Activated T-helper 1 cell treated with anti-CD3 and anti-CD28 coated beads, Interleukin-12 subunit alpha, Interleukin-12 subunit beta, Interleukin-2, Interleukin-4 antibody, amounts not matched to agents 30 ng/mL and 10 ng/mL and 1 ng/mL, durations not matched to agents 14 hours and 24 hours and 36 hours (primary cell): ENCODE measurements at places on chromosomes 4 and X. TPM values are rescaled to one million over a fixed set of nuclear protein-coding genes. Genes with fewer than 3 reads are reported as not detected.

- no peak for DNase-seq
- H3K27me3 ChIP-seq, result peaks cover 5% of the 10 kb centered on the region
- no peaks in the 10 kb centered on the region for H3K36me3 ChIP-seq
- H3K27ac ChIP-seq, result no peak overlapping the region
Observed at GRCh38 chr4:7910952-7911578, 28.6 kb downstream of the AFAP1 start.

- no peak overlapping the region for H3K4me3 ChIP-seq
- H3K36me3 ChIP-seq, result no peaks in the 10 kb centered on the region
- H3K4me1 ChIP-seq, result no peaks in the 10 kb centered on the region
- peaks cover 21% of the 10 kb centered on the region for H3K27me3 ChIP-seq
- DNase-seq, result no peak
- H3K27ac ChIP-seq, result no peak overlapping the region
Observed at GRCh38 chrX:83510510-83511062, 2.5 kb downstream of the POU3F4 start.

DNA sequence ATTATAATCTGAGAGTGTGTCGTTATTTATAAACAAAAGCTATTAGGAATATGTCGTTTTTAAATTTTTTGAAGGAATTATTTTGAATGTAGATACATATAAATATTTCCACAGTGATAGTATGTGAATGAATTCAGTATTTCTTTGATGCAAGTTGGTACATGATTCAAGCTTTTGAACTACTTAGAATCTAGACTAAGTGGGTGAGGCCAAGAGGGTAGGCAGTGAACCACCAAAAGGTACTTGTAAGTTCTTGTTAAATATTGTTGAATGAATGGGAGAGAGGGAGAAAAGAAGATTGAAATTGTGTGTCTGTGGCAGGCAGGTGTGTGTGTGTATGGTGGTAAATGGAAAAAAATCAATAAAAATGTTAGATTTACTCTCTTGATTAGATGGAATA is 69.6 kb downstream of the ARFIP1 start:
- peaks cover 23% of the 10 kb centered on the region for H3K4me1 ChIP-seq
- peaks cover 20% of the 10 kb centered on the region for H3K36me3 ChIP-seq
- no peak overlapping the region for H3K27ac ChIP-seq
- H3K27me3 ChIP-seq, result no peaks in the 10 kb centered on the region

- no peak overlapping the region for H3K4me3 ChIP-seq
- no peak overlapping the region for H3K27ac ChIP-seq
- no peaks in the 10 kb centered on the region for H3K4me1 ChIP-seq
- DNase-seq, result no peak
- H3K36me3 ChIP-seq, result no peaks in the 10 kb centered on the region
Observed at GRCh38 chr4:125484912-125485311, 170.2 kb downstream of the FAT4 start.

DNA sequence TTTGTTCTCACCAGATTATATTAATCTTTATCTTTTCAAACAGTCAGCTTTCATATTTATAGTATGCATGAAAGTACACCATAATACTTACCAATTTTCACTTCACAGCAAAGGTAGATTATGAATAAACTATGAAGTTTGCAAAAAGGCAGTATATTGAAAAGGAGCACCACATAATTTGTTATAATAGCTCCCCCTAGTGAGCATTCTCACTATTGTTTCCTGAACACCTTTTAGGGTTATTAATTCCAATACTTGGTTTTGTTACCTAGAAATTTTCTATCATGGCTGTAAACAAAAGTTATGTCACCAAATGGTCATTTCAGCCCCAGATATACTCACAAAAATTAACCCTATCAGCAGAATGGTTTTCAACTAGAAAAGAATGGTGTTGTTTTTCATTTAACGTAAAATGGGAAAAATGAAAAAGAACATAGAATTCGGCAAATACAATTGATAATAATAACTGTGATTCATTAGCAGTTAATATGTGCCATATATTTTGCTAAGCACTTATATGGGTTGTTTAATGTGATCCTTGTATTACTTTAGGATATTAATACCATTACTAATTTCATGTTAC is 30.2 kb upstream of the NKX6-1 start:
- H3K4me1 ChIP-seq, result no peaks in the 10 kb centered on the region
- peaks cover 6% of the 10 kb centered on the region for H3K27me3 ChIP-seq
- H3K27ac ChIP-seq, result no peak overlapping the region
- DNase-seq, result no peak

ADAMTS3 gene
- total RNA-seq, result not detected in 2 replicates

MAGEB10 gene
- not detected in 2 replicates for total RNA-seq

DNA sequence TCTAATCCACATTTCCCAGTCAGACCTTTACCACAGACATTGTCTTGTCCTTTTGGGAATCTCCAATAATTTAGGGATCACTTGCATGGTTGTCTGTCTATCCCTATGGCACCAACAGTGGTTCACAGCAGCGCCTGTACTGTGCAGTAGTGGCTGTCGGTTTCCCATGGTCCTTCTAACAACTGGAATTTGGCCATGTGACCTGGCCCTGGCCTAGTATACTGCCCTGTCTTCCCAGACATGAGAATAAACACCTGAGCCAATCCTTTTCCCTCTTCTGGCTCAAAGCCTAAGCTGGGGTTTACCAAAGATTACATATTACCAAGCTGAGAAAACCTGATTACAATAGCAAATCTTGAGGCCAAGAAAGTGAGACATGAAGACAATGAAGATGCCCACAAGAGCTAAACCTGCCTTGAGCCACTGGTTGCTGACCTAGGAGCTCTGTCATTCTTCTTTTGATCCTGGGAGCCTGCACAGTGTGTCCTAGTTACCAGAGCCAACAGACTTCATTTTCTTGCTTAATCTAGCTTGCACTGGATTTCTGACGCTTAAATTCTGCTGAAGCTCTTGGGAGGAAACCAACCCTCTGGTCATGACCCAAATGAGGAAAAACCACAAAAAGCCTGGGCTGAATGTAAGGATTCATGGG is 92.1 kb downstream of the SCD5 start:
- no peak overlapping the region for H3K4me3 ChIP-seq
- H3K36me3 ChIP-seq, result no peaks in the 10 kb centered on the region
- DNase-seq, result no peak
- H3K27ac ChIP-seq, result no peak overlapping the region

GRCh38 chr4:5460106-5460801 is 248.1 kb downstream of the EVC2 start:
- no peak for DNase-seq
- no peak overlapping the region for H3K27ac ChIP-seq
- H3K27me3 ChIP-seq, result no peaks in the 10 kb centered on the region
- no peaks in the 10 kb centered on the region for H3K4me1 ChIP-seq
- H3K36me3 ChIP-seq, result no peaks in the 10 kb centered on the region

DNA sequence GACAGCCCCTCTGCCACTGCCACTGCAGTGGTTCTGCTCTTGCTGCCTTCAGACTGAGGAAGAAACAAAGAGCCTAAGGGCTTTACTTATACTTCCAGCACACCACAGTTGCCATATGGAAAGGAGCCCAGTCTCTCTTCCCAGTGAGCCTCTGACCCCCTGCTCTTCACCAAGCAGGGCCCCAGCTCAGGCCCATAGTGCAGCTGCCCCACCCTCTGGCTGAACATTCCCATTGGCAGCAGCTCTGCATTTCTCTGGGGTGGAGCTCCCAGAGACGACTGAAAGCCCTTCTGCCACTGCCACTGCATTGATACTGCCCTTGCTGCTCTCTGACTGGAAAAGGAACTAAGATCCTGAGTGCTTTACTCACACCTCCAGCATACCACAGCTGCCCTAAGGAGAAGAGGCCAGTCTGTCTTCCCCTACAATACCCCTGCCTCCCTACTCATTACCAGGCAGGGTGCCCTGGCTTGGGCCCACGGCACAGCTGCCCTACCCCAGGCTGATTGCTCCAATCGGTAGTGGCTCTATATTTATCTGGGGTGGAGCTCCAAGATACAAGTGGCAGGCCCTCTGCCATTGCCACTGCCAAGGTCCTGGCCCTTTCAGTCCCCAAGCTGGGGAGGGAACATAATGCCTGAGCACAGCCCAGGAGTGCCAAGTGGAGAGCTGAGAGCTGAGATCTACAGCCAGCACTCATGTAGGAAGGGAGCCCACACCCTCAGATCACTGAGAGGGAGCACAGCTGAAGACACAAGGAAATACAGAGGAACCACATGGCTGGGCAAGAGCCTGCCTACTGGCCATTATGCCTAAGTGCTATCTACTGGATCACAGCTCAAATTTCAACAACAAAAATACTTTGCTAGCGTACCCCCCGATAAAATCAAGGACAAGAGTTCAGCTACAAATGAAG is 36.0 kb downstream of the AWAT2 start:
- H3K4me3 ChIP-seq, result no peak overlapping the region
- no peaks in the 10 kb centered on the region for H3K36me3 ChIP-seq
- no peak for DNase-seq
- peaks cover 17% of the 10 kb centered on the region for H3K4me1 ChIP-seq
- no peak overlapping the region for H3K27ac ChIP-seq
- H3K27me3 ChIP-seq, result peaks cover 9% of the 10 kb centered on the region

GRCh38 chr4:156638925-156639605 is 332.5 kb downstream of the PDGFC start:
- no peaks in the 10 kb centered on the region for H3K36me3 ChIP-seq
- no peak for DNase-seq
- no peaks in the 10 kb centered on the region for H3K4me1 ChIP-seq
- H3K27ac ChIP-seq, result no peak overlapping the region
- no peak overlapping the region for H3K4me3 ChIP-seq

TBCK gene
- total RNA-seq, result 24.4 and 25.1 TPM in 2 replicates

- no peaks in the 10 kb centered on the region for H3K36me3 ChIP-seq
- no peak overlapping the region for H3K27ac ChIP-seq
- no peaks in the 10 kb centered on the region for H3K4me1 ChIP-seq
- no peaks in the 10 kb centered on the region for H3K27me3 ChIP-seq
- H3K4me3 ChIP-seq, result no peak overlapping the region
Observed at GRCh38 chrX:28498658-28499057, 88.6 kb upstream of the IL1RAPL1 start.

- no peak overlapping the region for H3K4me3 ChIP-seq
- H3K4me1 ChIP-seq, result no peaks in the 10 kb centered on the region
- DNase-seq, result no peak
- peaks cover 3% of the 10 kb centered on the region for H3K27me3 ChIP-seq
- H3K36me3 ChIP-seq, result no peaks in the 10 kb centered on the region
Observed at GRCh38 chr4:102416765-102417164, 71.5 kb upstream of the SLC39A8 start.

GRCh38 chr4:139773560-139774318 is 108.1 kb downstream of the MGST2 start:
- no peak for DNase-seq
- H3K27me3 ChIP-seq, result peaks cover 8% of the 10 kb centered on the region
- H3K36me3 ChIP-seq, result no peaks in the 10 kb centered on the region
- H3K4me3 ChIP-seq, result no peak overlapping the region

DNA sequence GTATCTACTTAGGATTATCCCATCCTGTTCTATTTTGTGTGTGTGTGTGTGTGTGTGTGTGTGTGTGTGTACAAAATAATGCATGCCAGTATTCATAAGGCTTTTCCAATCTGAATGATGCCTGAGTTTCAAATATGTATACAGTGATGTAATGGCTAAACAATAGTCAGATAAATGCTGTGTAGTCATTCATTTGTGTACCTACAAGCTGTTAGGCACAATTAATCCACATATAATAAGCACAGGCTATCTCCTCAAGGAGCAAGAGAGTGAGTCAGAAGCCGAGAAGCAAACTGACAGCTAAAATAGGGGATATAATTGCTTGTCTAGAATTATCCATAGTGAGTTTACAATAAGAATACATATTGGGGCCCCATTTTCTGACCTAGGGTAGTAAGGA is 15.7 kb downstream of the DMD start:
- H3K27me3 ChIP-seq, result no peaks in the 10 kb centered on the region
- no peak for DNase-seq
- H3K36me3 ChIP-seq, result no peaks in the 10 kb centered on the region
- H3K4me1 ChIP-seq, result no peaks in the 10 kb centered on the region
- H3K4me3 ChIP-seq, result no peak overlapping the region
- H3K27ac ChIP-seq, result no peak overlapping the region
